ENCODE measurements at places on chromosomes 16 and 17.

DNA sequence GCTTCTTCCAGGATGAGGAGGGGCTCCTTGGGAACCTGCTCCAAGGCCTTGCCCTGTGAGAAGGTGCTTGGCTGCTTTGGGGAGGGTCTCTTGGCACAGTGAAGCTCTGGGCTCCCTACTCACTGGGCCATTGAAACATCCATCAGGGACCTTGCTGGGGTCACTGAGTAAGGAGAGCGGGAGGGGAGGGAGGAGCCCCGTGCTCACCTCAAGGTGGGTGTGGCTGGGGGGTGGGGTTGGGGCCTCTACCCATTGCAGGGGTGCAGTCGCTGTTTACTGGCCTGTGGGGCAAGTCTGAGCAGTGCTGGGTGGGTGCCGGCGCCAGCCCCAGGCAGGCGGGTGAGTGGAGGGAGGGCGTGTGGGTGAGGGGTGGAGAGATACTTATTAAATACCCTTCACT is 9.9 kb downstream of the TNS4 start:
- DNase-seq: no peak

DNA sequence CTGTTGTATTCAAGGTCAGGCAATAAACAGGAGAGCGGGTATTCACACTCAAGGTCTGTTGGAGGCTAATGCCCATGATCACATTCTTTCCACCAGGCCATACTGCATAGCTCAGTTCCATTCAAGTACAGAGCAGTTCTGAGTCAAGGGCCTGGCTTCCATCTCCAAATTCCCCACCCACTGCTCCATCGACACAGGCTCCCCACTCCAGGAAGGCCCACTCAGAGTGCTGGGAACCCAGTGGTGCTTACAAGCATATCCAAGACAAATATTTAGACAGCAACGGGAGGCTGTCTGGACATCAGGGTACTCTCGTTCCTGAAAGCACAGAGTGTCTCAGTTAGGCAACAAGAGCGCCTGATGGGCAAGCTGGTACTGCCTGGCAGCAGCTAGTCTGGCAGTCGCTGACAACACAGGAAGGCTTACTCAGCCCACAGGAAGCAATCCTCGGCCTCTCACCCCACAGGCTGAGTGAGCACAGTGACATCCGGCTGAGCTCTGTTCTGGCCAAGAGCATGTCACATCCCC is 40.9 kb downstream of the RFFL start:
- no peak for DNase-seq

DNA sequence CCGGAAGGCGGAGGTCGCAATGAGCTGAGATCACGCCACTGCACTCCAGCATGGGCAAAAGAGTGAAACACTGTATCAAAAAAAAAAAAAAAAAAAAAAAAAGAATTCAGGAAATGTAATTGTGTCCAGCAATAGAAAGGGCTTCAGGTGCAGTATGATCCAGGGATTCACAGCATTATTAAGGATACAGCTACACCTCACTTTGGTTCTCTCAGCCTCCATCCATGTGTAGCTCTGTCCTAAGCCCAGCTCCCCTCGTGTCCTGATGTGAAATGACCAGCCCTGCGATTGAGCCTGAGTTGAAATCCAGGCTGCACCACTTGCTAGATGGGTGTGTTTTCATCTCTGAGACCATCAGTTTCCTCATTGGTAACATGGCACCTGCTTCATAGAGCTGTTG is 3.0 kb downstream of the SLC5A10 start:
- DNase-seq: no peak

DNA sequence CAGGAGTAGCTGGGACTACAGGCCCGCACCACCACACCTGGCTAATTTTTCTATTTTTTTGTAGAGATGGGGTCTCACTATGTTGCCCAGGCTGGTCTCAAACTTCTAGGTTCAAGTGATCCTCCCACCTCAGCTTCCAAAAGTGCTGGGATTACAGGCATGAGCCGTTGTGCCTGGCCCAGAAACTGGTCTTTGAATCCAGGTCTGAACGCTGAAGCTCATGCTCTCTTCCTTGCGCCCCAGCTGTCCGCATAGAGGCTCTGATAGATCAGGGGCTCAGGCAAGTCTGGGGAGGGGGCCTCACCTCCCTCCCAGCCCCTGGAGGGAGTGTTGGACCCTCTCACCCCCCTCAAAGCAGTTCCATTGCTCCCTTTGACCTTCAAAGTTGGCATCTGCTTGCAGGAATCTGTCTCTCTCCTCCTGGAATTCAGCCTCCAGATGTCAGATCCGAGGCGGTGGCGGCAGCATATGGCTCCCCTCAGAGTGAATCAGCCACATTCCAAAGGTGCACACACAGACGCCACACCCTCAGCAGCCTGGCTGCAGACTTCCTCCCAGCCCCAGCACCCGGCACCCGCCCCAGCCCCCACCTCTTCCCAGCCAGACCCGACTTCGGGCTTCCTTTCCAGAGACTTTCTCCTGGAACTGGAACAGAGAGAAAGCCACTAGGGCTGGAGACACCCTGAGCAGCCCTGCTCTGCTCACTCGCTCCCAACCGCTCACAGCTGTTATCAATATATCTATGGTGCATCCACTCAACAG is 16.9 kb upstream of the GLIS2 start:
- DNase-seq: peak; percentile 87

DNA sequence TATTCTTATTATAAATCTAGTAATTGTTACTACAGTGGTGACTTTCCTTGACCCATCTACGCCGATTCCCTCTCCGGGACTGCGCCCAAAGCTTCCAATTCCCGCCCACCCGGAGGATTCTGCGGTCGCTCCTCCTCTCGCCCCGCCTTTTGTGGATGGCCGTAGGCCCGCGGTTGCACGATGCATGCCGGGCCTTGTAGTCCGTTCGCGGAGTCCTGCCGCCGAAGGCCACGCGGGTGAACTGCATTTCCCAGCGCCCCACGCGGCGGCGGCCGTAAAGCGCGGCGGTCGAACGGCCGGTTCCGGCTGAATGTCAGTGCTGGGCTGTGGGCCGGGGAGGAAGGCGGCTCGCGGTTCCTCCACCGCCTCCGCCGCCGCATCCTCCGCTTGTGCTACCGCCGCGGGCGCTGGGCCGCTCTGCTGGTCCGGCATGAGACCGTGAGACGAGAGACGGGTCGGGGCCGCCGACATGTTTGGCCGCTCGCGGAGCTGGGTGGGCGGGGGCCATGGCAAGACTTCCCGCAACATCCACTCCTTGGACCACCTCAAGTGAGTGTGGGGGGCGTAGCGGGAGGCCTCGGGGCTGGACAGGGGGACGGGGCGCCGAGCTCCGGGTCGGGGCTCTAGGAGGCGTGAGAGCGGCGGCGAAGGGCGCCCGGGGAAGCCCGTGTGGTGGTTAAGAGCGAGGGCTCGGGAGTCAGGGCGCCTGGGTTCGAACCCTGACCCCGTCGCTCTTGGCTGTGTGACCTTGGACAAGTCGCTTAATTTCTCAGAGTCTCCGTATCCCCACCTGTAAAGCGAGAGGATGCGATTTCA is at the start of gene CLEC16A:
Gene CLEC16A, plus strand, starts transcription at position 316 of the 816 bp plus-strand sequence. Its CDS starts 154 bp downstream, at position 470.
- peak; percentile 87 for DNase-seq

- no peak for DNase-seq
These were observed 35.7 kb downstream of the MYH13 start for GRCh38 chr17:10337136-10337535.

DNA sequence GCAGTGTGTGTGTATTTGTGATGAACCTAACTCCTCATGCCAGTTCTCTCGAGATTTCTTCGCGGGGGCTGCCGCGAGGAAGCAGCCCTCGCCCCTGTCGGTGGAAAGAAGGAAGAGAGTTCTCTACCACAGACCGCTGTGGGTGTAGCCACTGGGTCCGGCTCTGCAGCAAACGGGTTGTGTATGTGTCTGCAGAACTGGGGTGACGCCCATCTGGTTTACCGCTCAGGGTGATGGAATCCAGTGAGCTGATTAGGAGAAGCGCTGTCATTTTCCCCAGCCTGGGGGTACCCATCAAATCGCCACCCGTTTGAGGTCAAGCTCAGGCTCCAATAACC is 7.7 kb downstream of the CORO6 start:
- DNase-seq: no peak

- DNase-seq: no peak
These were observed 68.0 kb downstream of the AKAP1 start for GRCh38 chr17:57152967-57153528.

- peak; percentile 51 for DNase-seq
These were observed 63.5 kb downstream of the TANC2 start for GRCh38 chr17:63029541-63029940.

- no peak for DNase-seq
These were observed 93.1 kb upstream of the CCL1 start for GRCh38 chr17:34456121-34456520.

DNA sequence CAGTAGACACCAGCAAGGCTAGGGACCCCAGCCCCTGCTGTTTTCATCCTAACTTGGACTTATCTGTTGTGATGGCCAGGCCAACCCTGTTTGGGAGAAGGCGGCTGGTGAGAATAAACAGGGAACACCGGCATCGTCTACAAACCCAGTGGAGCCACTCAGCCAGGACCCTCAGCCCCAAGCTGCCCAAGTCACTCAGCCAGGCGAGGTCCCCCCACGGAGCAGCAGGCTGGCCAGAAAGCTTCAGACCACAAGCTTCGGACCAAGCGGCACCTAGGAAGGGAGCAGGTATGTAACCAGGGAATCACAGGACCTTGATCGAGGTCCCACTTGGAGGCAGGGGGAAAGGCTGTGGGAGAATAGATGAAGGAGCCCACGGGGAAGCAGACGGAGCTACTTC is 23.4 kb downstream of the RBFOX3 start:
- no peak for DNase-seq

- DNase-seq: peak; percentile 66
These were observed 6.0 kb upstream of the RNF213 start for GRCh38 chr17:80254396-80255251.

- DNase-seq: peak; percentile 69
These were observed 22.2 kb downstream of the SERPINF1 start for GRCh38 chr17:1783834-1784611.

DNA sequence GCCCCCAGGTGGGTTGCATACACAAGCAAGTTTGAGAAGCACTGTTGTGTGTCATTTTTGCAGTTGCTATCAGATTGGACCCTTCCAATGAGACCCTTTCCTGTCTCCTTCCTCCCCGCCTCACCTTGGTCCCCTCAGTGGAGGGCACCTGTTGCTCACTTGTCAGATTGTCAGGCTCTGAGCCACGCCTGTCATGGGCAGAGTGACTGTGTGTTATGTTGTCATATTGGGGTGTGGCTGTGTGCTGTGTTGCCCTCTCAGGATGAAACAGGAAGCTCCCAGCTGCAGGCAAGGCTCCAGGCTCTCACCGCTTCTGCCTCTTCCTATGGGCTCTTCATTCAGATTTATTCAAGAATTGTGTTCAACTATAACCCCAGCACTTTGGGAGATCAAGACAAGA is 302.9 kb downstream of the CPPED1 start:
- DNase-seq: no peak

- no peak for DNase-seq
These were observed 181.4 kb downstream of the COPRS start for GRCh38 chr17:31677681-31678080.

GRCh38 chr17:80252871-80253270 is 7.8 kb upstream of the RNF213 start:
- no peak for DNase-seq

Data from fibroblast of skin of left biceps (primary cell).